Right cardiac atrium (tissue), 5 donors: ENCODE measurements at places on chromosomes 5 and 9. TPM values are rescaled to one million over a fixed set of nuclear protein-coding genes. Genes with fewer than 3 reads are reported as not detected.

- no peak for DNase-seq
Measured at GRCh38 chr9:133740911-133741310, 2.8 kb upstream of the SARDH start.

DNA sequence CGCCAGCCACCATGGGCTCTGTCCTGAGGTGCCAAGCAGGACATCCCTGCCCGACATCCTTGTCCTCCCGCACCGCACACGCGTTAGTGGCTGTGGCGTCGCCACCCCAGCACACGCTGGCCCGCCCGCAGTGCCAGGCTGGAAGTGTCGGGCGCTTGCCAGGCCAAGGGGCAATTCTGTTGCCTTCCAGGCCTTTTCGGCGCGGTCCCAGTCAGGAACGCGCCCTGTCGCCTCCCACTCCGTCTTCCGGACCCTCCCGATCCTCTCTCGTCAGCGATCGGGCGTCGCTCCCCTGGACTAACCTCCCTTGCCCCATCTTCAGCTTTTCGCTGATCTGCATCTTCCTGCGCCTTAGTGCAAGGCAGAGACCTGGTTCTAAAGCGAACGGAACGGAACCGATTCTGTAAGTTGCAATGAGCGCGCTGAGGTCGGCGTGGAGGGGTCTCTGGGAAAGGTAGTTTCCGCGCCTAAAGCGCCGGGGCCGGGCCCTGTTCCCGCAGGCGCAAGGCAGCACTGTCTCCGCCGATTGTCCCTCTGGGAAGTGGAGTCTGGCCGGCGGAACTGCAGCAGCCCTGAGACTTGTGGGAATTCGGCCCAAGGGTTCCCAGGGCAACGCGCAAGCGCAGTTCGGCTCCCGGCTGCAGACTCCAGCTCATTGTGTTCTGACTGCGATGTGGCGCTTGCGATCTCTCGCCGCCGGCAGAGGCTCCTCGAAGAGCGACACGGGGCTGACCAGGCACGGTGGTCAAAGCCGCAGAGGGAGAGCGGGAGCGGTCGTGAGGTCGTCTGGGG, at the start of gene ZNF454:
TSS of gene ZNF454 (plus strand) at position 630 of the 792 bp plus-strand sequence. CDS start 1,594 bp downstream, outside the sequence.
- peak; percentile 98 for DNase-seq

DNA sequence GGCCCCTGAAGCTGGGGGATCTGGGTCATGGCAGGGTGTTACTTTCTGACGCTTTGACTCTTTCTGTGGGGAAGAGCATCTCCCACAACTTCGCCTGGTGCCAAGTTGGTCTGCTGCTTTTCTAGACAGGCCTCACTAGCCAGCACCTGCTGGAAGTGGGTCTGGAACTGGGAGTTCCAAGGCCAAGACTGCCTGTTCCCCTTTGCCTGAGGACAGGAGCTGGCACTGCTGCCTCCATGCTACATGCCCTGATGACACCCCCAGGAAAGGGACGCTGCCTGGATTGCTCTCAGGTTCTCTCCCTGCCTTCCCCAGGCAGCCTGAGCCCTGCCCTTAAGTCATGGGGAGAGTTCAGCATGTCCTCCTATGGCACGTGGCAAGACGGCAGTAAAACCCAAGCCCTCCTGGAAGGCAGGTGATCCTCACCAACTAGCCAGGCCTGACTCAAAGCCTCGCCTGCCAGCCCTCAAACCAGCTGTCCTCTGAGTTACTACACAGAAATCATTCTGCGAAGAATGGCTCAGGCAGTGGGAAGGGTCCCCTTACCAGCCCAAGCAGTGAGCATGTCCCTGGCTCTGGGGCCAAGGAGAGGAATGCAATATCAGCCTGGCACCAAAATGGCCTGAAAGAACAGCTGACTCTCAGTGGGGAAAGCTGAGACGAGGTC, 35.8 kb downstream of the SEC61B start:
- DNase-seq, result no peak

DNA sequence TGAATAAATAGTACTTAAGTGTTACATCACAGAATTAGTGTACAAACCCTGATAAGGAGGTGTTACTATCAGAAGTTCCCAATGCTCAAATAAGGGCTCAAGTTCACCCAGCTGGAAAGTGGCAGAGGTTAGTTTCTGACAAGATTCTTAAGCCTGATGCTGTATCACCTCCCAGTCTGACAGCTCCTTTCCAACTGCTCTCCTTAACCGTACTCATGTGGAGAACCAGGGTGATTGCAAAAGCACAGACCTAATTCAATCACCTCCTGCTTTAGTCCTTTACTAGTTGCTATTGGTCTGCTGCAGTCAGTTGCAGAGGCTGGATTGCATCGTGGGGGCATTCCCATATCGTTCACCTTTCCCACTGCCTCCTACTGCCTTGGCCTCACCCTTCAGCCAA, 100.4 kb upstream of the ZNF618 start:
- no peak for DNase-seq

- DNase-seq, result peak; percentile 87
Measured at GRCh38 chr5:132497488-132497997, 7.0 kb upstream of the IRF1 start.

DNA sequence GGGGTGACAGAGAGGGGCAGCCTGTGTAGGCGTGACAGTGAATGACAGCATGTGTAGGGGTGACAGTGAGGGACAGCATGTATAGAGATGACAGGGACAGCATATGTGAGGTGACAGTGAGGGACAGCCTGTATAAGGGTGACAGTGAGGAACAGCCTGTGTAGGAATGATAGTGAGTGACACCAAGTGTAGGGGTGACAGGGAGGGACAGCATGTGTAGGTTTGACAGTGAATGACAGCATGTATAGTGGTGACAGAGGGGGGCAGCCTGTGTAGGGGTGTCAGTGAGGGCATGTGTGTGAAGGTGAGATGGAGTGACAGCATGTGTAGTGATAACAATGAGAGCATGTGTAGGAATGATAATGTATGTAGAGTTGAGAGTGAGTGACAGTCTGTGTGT, 8.7 kb upstream of the GAPT start:
- DNase-seq, result no peak

DNA sequence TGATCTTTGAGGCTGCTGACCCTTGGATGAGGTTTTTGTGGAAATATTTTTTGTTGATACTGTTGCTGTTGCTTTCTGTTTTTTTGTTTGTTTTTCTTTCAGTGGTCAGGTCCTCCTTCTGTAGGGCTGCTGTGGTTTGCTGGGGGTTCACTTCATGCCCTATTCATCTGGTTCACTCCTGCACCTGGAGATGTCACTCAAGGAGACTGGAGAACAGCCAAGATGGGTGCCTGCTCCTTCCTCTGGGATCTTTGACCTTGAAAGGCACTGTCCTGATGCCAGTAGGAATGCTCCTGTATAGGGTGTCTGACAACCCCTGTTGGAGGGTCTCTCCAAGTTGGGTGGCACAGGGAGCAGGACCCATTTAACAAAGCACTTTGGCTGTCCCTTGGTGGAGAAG, 67.0 kb upstream of the ACTBL2 start:
- no peak for DNase-seq

GRCh38 chr5:134449167-134449566, 37.5 kb upstream of the CDKN2AIPNL start:
- DNase-seq, result no peak

- DNase-seq, result no peak
Measured at GRCh38 chr9:117535434-117535833, 120.6 kb upstream of the ASTN2 start.

DNA sequence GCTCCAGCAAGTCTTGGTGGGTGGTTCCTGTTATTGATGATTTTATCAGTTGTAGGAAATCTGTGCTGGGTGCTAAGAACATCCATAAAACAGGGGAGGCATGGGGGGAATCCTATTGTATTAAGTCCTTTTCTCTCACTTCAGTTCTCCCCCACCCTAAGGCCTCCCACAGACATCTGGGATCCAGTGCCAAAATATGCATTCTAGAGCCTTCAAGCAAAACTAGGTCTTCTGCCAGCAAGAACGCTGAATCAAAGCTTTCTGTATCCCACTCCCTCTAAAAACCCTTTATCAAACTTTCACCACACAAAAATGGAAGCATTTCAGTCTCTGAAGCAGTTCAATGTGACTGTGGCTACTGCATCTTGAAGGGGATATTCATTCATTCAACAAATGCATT, 281.9 kb downstream of the GAS1 start:
- DNase-seq, result no peak

- DNase-seq, result no peak
Measured at GRCh38 chr5:24788829-24789514, 144.2 kb upstream of the CDH10 start.

- DNase-seq, result no peak
Measured at GRCh38 chr9:108786901-108787689, 68.7 kb downstream of the ACTL7B start.

- peak; percentile 73 for DNase-seq
Measured at GRCh38 chr5:177405805-177406204, 3.6 kb downstream of the F12 start.

- DNase-seq, result no peak
Measured at GRCh38 chr9:133290751-133291302, 15.8 kb upstream of the ABO start.

DNA sequence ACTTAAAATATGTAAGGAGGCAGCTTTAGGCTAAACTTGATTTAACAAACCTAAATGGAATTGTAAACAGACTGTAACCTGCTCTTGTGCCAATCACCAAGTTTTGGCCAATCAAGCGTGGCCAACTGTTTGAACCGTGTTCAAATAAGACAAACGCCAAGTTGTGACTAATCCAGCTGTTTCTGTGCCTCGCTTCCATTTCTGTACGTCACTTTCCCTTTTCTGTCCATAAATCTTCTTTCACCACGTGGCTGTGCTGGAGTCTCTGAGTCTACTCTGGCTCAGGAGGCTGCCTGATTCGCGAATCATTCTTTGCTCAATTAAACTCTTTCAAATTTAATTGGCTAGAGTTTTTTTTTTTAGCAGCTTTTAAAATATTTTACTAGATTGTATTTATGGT, 71.3 kb downstream of the LIX1 start:
- DNase-seq, result no peak

DNA sequence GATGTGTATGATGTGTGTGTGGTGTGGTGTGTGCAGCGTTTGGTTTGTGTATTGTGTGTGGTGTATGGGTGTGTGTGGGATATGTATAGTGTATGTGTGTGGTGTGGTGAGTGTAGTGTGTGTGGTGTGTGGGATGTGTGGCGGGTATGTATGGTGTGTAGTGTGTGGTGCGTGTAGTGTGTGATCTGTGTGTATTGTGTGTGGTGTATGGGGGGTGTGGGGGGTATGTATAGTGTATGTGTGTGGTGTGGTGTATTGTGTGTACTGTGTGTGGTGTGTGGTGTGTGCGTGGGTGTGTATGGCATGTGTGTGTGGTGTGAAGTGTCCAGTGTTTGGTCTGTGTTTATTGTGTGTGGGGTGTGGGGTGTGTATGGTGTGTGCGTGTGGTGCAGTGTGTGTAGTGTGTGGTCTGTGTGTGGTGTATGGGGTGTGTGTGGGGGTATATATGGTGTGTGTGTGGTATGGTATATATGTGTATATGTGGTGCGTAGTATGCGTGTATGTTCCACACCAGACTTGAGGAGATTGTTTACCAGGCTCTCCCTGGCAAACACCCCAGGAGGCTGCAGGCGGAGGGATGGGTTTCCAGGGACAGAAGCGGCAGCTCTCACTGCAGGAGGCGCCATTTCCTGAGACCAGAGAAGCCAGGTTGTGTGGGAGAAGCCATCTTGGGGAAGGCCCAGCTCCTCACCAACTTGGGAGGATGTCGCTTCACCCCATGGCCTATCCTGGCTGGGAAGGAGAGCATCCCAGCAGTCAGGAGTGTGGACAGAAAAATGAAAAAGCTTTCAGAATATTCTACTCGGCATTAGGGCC, 138.1 kb downstream of the NXNL2 start:
- DNase-seq, result no peak

Gene EDIL3
- 5.4 TPM for polyA plus RNA-seq

Gene SPINK4
- not detected for polyA plus RNA-seq

Gene ZNF366
- 2.5 TPM for polyA plus RNA-seq

Gene SVEP1
- polyA plus RNA-seq, result 3.0 TPM

Gene GHR
- polyA plus RNA-seq, result 8.1 TPM
